ENCODE measurements at places on chromosomes 5 and 9.

GRCh38 chr5:143403593-143404415 lies at the start of gene NR3C1:
NR3C1 (minus strand) TSS chr5:143403686; CDS start chr5:143400839, 2,847 bp downstream.
- peak; percentile 52 for DNase-seq

DNA sequence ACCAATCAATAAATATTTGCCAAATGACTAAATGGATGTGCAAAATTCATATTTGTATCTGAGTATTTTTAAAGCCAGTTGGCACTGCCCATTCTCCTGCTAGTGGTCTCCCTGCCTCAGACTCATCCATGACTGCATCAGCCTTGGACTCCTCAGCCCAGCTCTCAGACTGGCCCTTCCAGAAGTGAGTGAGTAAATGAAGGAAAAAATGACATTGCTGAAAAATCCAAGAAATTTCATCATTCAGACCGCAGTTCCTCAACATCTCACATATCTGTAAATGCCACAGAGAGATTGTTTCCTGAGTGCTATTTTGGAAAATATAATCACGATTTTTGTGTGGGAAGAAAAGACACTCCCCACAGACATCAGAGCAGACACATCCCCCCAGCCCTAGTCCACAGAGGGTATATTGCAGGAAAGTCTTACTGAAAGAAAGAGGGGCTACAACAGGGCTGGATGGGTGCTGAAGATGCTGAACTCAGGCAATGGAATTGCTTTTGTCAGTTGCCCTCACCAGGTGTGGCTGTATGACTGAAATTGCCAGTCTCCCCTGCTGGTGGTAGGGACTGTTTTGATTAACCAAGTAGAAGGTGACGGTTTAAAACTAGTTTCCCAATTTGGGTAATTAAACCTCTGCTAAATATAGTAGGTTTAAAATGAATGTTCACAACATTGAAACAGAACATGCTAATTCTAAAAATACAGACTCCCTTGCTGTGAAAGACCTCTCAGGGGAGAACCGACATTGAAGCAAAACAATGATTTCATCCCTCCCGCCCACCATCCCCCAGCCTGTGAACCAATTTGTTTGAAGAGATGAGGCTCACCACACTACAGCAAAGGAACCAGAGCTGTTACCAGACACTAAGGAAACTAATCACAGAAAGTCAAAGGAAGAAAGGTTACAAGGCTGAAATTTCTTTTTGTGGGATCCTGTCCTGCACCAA lies 158.8 kb downstream of the DEPDC1B start:
- DNase-seq: no peak

DNA sequence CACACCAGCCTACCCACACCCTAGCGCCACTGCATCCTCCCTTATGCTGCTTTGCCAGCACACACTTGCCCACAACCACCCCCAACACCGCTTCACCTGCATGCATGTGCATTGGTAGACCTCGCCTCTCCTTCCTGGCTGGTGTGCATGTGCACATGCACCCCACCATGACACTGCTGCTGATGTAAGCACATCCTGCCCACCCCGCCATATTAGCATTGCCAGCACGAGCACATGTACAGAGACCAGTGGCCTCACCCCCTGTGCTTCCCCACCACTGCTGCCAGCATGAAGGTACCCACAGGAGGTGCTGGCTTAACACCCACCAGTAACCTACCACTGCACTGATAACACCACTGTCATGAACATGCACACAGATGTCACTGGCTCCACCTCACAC lies 218.2 kb downstream of the SLCO4C1 start:
- DNase-seq: no peak

GRCh38 chr5:147904110-147904509 lies 2.2 kb downstream of the C5orf46 start:
- DNase-seq: no peak

- DNase-seq: no peak
Measured at GRCh38 chr5:124260921-124261515, 485.4 kb downstream of the ZNF608 start.

- DNase-seq: peak; percentile 86
Measured at GRCh38 chr9:133184971-133185370, 21.3 kb upstream of the GBGT1 start.

GRCh38 chr5:143641549-143642355 lies 170.2 kb upstream of the HMHB1 start:
- no peak for DNase-seq
